Glutamatergic neuron (in vitro differentiated cells): ENCODE measurements at places on chromosomes 6 and 20. TPM values are rescaled to one million over a fixed set of nuclear protein-coding genes. Genes with fewer than 3 reads are reported as not detected.

Gene COL9A1
- 1.8 TPM for total RNA-seq

Gene PRDM13
- total RNA-seq = 13.9 TPM

- H3K27me3 ChIP-seq = peaks cover 3% of the 10 kb centered on the region
- peak; percentile 65 for DNase-seq
- H3K27ac ChIP-seq = no peak overlapping the region
- no peak overlapping the region for H3K4me3 ChIP-seq
- H3K36me3 ChIP-seq = no peaks in the 10 kb centered on the region
These were observed 1.1 kb downstream of the TCP11 start for GRCh38 chr6:35139924-35140638.

DNA sequence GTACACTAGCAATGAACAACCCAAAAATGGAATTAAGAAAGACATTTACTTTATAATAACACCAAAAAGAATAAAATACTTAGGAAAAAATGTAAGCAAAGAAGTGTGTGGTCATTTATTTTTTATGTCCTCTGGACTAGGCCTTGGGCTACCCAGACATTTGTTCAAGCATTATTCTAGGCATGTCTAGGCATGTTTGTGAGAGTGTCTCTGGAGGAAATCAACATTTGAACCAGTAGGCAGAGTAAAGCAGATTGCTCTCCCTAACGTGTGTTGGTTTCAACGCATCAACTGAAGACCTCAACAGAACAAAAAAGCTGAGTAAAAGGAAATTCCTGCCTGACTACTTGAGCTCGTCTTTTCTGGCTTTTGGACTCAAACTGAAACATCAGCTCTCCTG lies 84.5 kb downstream of the ANKEF1 start:
- peaks cover 8% of the 10 kb centered on the region for H3K4me1 ChIP-seq
- DNase-seq = no peak
- H3K27me3 ChIP-seq = peaks cover 5% of the 10 kb centered on the region
- H3K27ac ChIP-seq = peak overlapping the region; percentile 49
- no peak overlapping the region for H3K4me3 ChIP-seq
- H3K36me3 ChIP-seq = peaks cover 7% of the 10 kb centered on the region

Gene NRSN1
- total RNA-seq = 5.7 TPM

GRCh38 chr6:139881728-139882211 lies 507.3 kb upstream of the CITED2 start:
- H3K4me1 ChIP-seq = peaks cover 21% of the 10 kb centered on the region
- peak; percentile 23 for DNase-seq
- no peaks in the 10 kb centered on the region for H3K36me3 ChIP-seq
- H3K27ac ChIP-seq = peak overlapping the region; percentile 96
- H3K4me3 ChIP-seq = no peak overlapping the region

- DNase-seq = no peak
- H3K4me1 ChIP-seq = no peaks in the 10 kb centered on the region
- H3K27ac ChIP-seq = no peak overlapping the region
These were observed 46.6 kb downstream of the UBR2 start for GRCh38 chr6:42610416-42610815.
